ENCODE measurements at places on chromosomes 1 and 21.
A peak's percentile ranks its signal among the peaks of the same experiment; 100 is the strongest.

GRCh38 chr1:57350610-57351009 is 73.2 kb downstream of the DAB1 start:
- no peak for DNase-seq

- DNase-seq: no peak
Measured at GRCh38 chr21:35825370-35826353, 234.7 kb downstream of the SETD4 start.

- DNase-seq: no peak
Measured at GRCh38 chr21:44527983-44528633, 11.9 kb downstream of the KRTAP10-1 start.

DNA sequence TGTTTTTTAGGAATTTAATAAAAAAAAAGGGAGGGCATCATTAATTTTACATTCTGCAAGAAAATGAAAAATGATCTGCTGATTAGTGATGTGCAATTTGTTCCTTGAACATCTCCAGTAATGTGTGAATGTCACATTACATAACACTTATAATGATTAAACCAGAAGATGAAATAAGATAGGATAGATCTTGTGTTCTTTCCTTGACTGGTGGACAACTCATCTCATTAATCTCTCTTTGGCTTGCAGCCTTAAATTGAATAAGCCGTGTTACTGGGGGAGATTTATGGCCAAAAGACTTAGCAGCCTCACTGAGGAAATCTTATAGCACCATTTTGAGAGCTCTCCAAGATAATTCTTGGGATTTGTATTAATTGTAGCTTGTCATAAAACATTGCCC is 217.2 kb downstream of the ST6GALNAC3 start:
- no peak for DNase-seq

- DNase-seq: peak; percentile 32
Measured at GRCh38 chr21:19535356-19535755, 1131.8 kb upstream of the TMPRSS15 start.

DNA sequence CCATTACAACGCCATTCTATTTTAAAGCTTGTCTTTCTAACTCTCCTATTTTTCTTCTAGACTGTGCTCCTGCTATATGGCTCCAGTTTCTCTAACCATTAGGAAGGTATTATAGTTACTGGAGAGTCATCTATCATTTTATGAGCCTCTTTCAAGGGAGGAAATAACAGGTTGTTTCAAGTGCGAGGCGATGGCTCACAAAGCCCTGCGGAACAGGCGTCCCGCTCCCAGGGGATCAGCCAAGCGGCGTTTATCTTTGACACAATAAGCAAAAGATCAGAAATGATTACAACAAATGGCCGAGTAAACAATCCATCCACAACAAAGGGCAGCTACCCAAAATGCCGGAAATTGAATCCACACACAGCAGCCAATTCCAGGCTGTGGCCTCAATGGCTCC is 249.5 kb upstream of the POU3F1 start:
- no peak for DNase-seq

GRCh38 chr1:103497404-103497803 is 28.1 kb upstream of the RNPC3 start:
- no peak for DNase-seq

- no peak for DNase-seq
Measured at GRCh38 chr1:174791863-174792262, 207.9 kb upstream of the CACYBP start.

DNA sequence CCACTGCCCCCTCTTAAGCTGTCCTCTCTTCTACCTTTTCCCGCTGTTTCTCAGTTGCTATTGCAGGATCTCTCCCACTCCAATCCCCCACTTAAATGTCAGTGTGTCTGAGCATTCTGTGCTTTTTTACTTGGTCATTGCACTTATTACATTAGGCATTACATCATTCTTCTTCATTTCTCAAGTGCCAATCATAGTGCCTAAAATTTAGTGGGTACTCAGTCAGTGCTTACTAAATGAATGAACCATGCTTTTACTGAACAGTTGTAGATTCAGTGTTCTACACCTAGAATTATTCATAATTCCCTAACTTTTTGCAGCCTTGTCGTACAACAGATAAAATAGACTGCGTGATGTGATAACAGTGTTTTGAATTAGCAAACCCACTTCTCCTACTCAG is 19.4 kb downstream of the ARMH1 start:
- no peak for DNase-seq

GRCh38 chr21:8992731-8993174 is 1528.6 kb upstream of the TPTE start:
- DNase-seq: peak; percentile 41

DNA sequence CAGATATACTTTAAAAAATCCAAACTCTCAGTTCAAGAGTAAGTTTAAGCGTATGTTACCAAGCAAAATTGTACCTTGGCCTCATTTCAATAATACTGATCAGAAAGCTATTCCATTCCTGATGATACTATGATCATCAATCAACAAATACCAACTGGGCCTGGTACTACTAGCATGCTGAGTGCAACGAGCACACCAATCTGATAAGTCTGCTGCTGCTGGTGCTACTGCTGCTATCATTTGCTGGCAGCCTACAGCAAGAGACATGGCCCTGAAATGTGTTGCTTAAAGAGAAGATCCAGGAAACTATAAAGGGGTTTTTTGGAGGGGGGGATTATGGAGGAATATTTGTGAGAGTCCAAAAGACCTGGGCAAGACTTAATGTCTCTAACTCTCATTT is 39.7 kb downstream of the NME7 start:
- peak; percentile 82 for DNase-seq

DNA sequence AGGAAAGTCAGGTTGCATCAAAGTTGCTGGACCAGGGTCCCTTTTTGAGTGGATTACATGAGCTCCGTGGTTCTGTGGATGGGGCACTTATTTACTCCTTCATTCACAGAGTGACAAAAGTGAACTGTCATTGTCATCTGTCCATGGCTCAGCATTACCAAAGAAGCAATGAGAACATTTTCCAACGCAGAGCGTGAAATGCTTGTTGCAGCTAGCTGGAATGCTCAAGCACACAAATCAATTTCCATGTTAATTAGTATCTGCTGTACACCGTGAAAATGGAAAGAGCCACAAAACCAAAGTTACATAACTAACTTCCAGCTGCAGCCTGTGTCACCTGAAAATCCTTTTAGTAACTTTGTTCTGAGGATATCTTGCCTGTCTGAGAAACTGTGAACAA is 78.9 kb downstream of the MT1HL1 start:
- DNase-seq: no peak

DNA sequence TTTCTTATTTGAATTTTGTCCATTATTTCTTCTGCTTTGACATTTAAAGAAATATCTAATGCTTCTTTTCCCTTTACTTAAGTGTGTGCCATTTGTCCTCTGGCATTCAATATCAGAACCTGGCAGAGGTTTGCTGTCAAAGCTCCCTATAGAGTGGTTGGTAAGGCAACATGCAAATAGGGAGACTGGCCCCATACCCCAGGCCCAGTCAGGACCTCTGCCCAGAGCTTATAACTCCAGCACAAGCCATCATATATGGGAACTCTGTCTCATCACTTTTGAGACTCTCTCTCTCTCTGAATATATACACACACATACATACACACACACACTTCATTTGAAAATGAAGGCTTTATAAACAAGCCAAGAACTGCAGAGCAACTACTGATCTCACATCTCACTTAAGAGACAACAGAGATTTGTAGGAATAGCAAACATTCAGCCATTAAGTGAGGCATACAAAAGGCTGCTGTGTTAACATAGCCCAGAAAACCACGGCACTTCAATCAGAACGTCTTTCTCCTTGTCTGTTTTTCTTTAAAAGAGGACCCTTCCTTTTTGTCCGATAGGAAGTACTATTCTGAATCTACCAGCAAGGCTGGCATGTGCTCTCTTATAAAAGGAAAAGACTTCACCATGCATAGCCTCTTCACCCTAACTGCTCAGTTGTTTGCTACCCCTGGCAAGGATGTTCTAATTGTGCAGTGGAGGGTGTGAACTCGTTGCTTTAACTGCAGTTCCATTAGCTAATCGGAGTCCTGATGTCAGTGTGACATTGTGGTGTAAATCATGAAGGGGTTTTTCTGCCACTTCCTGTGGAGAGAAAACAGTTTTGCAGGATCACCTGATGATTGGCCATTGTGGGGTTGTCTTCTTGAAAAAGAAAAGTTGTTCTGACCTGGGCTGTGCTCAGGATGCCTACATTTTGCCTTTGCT is 101.7 kb downstream of the NR5A2 start:
- no peak for DNase-seq

- DNase-seq: no peak
Measured at GRCh38 chr1:205030896-205031295, 12.1 kb upstream of the CNTN2 start.

DNA sequence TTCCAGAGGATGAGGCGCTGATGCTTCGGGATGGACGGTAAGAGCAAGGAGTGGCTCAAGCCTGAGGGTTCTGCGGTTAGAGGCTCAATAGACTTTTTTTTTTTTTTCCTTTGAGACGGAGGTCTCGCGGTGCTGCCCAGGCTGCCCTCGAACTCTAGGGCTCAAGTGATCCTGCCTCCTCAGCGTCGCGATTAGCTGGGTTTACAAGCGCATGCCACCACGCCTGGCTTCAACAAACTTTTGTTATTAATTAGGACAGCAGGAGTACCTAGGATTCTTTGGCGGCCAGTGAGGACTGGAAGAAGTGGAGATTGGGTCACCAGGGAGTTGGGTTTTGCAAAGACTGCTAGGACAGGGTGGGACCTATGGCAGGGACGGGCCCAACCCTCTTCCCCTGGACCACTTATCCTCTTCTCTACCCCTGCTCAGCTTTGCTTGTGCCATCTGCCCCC is 587 bp downstream of the SCNM1 start:
- DNase-seq: peak; percentile 46

DNA sequence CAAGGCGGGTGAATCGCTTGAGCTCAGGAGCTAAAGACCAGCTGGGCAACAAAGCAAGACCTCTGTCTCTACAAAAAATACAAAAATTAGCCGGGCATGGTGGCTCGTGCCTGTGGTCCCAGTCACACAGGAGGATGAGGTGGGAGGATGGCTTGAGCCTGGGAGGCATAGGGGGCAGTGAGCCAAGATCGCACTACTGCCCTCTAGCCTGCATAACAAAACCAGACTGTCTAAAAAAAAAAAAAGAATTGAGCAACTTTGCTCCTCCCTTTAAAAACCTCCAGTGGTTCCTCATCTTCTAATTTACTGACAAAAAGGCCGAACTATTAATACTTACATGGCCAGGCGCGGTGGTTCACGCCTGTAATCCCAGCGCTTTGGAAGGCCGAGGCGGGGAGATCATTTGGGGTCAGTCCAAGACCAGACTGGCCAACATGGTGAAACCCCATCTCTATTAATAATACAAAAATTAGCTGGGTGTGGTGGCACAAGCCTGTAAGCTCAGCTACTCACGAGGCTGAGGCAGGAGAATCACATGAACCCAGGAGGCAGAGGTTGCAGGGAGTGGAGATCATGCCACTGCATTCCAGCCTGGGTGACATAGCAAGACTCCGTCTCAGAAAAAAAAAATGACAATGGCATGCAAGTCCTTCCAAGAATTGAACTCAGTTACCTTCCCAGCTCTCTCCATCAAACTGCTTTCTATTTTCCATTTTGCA is 4.4 kb downstream of the ACBD3 start:
- DNase-seq: peak; percentile 72

DNA sequence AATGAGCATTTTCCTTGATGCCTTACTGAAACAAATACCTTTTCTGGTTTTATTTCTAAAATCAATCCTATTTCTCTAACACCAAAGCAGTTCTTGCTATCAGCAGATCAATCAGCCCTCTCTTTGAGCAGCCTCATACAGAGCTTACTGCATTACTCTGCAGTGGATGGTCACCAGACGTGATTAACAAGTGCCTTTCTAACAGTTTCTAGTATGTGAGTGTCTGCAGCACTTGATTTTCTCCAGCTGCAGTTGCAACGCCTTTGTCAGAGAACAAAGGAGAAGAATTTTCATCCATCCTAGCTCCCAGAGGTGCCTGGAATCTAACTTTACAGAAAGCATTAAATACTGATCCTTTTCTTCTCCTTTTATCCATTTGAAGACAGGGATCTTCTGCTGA is 177.3 kb upstream of the SGIP1 start:
- DNase-seq: no peak

GRCh38 chr21:34801519-34802132 is 132.8 kb downstream of the CLIC6 start:
- DNase-seq: peak; percentile 20

- no peak for DNase-seq
Measured at GRCh38 chr1:173410133-173410793, 66.9 kb upstream of the PRDX6 start.

GRCh38 chr1:204468766-204469302 is 25.8 kb downstream of the PIK3C2B start:
- DNase-seq: no peak

DNA sequence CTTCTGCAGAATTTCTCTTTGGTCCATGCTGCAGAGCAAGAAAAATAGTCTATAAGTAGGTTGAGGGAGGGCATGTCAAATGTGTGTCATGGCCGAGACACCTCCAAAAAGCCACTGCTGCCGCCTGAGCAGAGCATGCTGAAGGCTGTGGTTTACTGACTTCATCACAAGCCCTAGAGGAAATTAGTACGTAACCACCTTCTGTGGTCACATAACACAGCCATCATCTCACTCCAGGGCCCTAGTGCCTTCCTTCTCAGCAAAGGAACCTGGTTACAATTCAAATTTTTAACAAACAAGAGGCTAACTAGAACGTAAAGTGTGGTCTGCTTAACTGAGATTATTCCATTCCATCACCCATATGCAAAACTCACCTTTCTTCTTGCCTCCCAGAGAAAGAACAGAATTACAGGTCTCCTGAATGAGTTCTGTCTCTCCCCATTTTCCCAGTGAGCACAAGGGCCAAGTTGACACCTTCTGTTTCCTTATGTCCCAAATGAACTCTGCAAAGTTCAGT is at the start of gene PTPN22:
Gene PTPN22, minus strand, starts transcription at position 116 of the 517 bp plus-strand sequence.
- DNase-seq: peak; percentile 78

DNA sequence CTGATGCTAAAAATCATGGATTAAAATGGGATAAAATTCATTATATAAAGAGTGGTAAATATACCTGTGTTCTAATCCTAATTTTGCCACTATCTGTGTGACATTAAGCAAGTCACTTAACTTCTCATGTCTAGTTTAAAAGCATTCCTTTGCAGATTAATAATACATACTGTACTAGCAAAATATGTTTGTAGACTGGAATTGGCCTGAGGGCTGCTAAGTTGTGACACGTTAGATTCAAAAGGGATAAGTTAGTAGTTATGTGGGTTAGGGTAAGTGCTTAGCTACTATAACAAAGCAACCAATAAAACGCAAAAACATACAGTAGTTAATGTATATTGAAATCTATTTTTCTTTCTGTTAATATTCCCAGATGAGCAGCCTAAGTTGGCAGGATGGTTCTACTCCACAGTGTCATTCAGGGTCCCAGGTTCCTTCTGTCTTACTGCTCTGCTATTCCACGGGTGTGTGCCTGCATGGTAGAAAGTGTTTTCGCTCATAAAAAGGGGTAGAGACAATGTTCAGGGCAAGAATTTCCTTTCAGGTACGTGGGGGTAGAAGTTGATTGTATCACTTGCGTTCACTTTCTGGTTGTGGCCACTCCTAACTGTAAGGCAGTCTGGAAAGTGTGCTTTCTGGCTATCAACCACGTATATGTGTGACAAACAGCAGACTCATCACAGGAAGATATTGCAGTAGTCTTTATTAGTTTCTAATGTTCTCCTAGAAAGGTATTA is 239.8 kb downstream of the NFIA start:
- DNase-seq: no peak

GRCh38 chr1:62722796-62723195 is 34.6 kb upstream of the DOCK7 start:
- DNase-seq: no peak
